ENCODE measurements at places on chromosomes 4 and X.

- no peak for DNase-seq
Observed at GRCh38 chr4:139492429-139492828, 38.5 kb downstream of the RAB33B start.

- DNase-seq = no peak
Observed at GRCh38 chr4:17098996-17099395, 200.6 kb upstream of the LDB2 start.

DNA sequence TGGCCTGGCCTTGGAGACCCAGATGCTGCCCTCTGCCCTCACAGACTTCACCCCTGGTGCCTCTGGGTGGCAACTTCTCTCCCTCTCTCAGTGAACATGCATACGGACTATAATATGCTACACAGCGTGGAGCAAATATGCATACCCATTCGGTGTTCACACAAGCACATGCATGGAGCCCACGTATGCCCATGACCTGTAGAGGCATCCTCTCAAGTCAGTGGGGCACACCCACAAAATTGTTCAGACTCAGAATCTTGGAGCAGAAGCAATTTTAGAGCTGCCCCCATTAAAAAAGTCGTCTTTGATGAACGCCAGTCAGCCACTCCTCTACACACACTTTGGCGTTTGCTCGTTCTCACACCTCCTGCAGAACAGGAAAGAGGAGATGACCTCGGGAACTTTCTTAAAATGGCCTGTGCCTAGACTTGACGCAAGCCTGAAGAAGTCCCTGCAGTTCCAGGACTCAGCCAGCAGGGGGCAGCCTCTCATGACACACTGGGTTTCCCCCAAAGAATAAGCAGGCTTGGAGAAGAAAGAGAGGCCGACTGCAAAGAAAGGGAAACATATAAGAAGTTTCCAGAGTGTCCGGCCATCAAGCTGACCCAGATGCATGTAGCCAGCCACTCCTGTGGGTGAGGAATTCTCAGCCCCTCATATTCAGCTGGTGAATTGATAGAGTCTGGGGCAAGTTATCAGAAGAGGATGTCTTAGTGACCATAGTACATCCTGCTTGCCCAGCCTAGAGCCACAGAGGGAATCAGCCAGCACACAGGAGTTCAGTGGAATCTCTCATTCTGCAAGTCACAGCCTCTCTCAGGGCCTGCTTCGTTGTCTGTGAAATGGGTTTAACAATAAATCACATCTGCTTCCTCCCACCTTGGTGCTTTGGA, 17.3 kb downstream of the APLN start:
- DNase-seq = peak; percentile 57

- no peak for DNase-seq
Observed at GRCh38 chrX:42955349-42955748, 177.4 kb upstream of the PPP1R2C start.

DNA sequence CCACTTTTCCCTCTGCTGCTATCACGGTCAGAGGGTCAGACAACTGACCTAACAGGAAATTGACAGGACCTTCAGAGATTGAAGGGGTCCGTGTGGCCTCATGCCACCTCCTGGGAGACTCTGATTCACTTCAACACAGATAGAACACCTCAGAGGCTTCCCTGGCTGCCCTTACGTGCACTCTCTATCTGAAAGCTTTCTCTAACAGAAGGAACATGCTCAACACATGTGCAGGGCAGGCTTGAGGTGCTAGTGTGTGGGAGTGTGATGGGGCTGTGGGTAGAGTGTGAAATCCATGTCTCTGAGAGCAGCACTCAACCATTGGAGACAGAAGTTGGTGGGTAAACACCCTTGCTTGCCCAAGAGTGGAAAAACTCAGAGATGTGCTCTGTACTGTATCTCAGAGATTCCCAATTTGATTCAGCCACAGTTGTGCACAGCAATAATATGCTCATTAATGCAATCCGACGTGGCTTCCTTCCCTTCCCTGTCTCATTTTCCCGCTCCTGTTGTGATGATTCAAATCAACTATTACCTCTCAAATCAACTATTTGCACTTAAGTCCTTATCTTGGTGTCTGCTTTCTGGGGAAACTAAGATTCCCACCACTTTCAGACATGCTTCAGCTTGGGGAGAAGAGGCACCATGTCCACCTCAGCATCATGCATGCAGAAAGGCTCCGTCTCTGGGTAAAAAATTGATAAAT, 62.0 kb upstream of the MAGEB2 start:
- DNase-seq = no peak

- DNase-seq = peak; percentile 22
Observed at GRCh38 chrX:14027511-14028019, 2.1 kb downstream of the GEMIN8 start.

DNA sequence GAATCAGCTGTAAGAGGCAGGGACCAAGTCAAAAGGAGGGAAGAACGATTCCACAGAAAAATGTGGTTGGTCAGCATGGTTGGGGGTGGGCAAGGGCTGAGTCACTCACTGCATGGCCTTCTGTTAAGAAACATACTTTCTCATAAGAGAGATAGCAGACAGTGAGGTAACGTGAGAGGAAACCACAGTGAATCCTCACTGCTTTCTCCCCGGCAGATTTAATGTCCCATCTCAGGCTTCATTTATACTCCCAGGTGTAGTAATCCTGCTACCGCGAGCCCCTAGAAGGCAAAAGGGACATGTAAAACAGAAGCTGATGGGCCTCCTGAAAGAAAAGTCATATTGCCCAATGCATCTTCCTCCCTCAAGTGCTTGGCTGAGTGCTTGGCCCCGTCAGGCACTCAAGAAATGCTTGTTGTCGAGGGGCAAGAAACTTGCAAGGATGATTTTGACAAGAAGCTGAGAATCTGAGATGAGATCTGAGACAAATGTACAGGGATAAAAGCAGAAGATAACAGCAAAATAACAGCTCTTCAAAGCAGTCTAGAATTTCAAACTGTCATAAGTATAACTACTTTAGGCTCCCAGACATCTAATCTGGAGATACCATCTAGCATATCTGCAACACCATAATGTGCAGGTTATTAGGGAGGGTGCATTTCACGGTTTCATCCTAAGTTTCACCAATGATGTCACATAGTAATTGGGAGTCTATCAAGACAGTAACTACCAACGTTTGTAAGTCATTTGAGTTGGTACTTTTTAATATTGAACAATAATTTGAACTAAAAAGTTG, 40.2 kb downstream of the SH3KBP1 start:
- DNase-seq = peak; percentile 93

- DNase-seq = no peak
Observed at GRCh38 chrX:110321081-110321480, 3.2 kb upstream of the AMMECR1 start.

- peak; percentile 30 for DNase-seq
Observed at GRCh38 chrX:41468647-41469323, 21.6 kb downstream of the NYX start.

GRCh38 chr4:86256086-86256485, 103.8 kb downstream of the MAPK10 start:
- DNase-seq = no peak

DNA sequence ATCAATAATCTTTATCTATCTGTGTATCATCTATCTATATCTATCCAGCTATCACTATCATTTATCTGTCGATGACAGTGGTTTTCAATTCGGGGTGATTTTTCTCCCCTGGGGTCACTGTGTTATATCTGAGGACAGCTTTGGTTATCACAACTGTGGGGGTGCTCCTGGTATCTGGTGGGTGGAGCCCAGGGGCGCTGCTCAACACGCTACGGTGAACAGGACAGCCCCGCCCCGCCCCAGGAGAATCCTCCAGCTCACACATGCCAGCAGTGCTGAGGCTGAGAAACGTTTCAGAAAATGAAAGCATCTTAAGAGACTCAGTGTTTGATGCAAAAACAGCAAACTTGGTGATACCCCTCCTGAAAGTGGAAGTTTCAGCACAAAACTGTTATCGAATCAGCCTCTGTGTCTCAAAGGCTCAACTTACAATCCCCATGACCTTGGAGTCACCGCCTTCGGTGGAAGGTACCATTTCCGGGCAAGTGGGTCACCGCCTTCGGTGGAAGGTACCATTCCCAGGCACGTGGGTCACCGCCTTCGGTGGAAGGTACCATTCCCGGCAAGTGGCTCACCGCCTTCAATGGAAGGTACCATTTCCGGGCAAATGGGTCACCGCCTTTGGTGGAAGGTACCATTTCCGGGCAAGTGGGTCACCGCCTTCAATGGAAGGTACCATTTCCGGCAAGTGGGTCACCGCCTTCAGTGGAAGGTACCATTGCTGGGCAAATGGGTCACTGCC, 315.3 kb downstream of the DHRSX start:
- no peak for DNase-seq

DNA sequence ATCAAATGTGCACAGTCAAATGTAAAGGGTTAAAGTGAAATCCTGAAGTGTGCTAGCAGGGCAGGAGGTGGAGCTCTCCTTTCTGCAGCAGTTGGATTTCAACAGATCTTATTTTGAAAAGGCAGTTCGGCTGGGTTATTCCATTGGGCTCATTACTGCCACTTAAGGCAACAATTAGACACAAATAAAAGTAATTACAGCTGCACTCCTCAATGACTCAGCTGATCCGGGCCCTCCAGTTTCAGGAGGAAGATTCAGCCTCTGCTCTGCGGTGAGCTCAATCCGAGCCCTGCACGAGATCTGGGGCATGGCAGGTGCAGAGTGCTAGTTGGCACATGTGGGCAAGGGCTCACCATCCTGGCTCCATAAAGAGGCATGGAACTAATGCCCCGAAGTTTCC, 85.4 kb downstream of the PHKA2 start:
- DNase-seq = no peak

DNA sequence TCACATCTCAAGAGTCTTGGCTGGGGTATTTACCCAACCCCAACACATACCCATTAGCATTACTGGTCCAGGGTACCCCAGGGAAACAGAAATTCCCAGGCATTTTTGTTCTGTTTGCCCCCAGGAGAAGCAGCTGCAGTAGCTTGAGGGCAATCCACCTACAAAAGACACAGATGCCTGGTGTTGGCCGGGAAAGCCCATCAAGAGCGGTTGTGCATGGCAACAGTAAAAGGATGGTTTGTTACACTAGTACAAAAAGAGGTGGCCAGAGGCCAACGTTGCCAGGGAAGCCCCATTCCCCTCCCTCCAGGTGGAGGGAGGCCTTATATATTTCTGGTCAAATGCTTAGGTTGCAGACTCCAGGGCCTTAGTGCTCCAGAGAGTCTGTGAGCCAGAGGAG, 637.8 kb downstream of the BCOR start:
- DNase-seq = no peak

GRCh38 chrX:101918751-101919150, 13.1 kb downstream of the ZMAT1 start:
- no peak for DNase-seq

GRCh38 chrX:104151037-104151436, 5.8 kb downstream of the SLC25A53 start:
- DNase-seq = no peak

DNA sequence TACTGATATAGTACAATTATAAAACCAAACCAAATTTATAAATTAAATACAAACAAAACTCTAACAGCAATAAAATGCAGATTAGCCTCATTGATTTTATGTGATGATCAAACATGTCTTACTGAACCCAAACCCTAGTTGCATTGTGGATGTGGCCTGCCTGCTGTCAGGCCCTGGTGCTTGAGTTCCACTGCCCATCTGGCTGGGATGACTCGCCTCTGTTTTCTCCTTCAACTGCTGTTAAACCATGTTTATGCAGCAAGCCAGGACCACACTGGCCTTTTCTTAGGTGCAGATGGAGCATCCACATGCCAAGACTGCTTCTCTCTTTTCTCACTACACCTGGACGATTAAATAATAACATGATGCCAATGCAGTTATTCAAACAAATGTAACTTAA, 22.6 kb downstream of the NAP1L5 start:
- peak; percentile 19 for DNase-seq

GRCh38 chrX:35826503-35826902, 28.4 kb downstream of the MAGEB16 start:
- DNase-seq = peak; percentile 0

- no peak for DNase-seq
Observed at GRCh38 chrX:14357314-14357713, 172.0 kb upstream of the GLRA2 start.

DNA sequence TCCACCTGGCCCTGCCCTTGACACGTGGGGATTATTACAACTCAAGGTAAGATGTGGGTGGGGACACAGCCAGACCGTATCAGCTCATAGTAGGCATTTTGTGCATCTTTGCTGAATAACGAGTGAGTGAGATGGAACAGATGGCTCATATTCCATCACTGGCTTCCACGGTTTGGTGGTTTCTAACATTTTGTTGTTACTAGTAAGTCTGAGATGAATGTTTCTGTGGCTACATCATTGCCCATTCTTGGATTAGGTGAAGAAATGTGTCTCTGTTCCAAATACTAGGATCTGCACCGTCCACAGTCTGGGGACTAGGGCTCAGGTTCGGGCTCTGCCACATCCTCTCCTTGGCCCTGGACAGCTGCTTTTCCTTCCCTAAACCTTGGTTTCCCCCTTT, 3.6 kb downstream of the ABLIM2 start:
- no peak for DNase-seq

DNA sequence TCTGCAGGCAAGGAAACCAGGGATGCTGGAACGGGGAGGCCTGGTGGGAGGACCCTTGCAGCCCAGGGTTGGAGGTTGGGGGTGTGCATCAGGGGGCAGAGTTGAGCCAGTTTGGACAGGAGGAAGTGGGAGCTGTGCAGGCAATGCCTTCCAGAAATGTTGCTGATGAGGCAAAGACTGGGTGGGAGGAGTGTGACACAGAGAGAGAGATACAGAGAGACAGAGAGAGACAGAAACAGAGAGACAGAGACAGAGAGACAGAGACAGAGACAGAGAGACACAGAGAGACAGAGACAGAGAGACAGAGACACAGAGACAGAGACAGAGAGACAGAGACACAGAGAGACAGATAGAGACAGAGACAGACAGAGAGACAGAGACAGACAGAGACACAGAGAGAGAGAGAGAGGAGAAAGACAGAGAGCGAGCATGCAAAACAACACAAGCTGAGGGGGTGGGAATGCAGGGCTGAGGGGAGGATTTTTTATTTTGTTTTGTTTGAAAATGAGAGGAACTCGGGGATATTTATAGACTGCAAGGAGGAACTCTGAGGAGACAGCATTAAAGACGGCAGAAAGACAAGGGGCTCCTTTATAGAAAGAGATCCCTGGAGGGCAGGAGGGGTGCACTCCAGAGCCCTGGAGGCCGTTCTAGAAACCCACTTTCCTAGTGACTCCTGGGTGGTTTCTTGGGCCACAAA, 1.9 kb upstream of the HAUS3 start:
- peak; percentile 34 for DNase-seq

GRCh38 chrX:103155201-103155600, 59.7 kb upstream of the BEX4 start:
- DNase-seq = peak; percentile 52

DNA sequence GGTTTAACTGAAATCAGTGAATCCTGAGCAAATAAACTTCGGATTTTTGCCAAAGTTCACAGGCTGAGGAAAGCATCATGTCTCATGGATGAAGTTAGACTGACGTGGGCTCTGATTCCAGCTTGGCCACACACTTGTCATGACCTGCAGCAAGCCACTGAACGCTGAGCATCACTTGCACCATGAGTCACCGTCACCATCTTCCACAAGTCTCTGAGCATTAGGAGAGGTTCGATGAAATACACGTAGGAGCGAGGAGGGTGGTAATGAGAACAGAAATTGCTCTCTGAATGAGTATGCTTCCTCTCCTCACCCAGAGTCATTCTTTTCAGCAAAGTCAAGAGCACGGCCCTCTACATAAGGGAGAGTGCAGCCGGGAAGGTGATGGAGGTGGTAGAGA, 3.8 kb upstream of the TRIML2 start:
- no peak for DNase-seq

- DNase-seq = peak; percentile 91
Observed at GRCh38 chr4:154073107-154073822, 284.4 kb upstream of the SFRP2 start.

- DNase-seq = peak; percentile 50
Observed at GRCh38 chr4:170652571-170652970, 562.8 kb upstream of the AADAT start.

- DNase-seq = peak; percentile 8
Observed at GRCh38 chrX:3621414-3621813, 92.0 kb downstream of the PRKX start.

Measured in mesenchymal stem cell (in vitro differentiated cells and primary cell).